ENCODE measurements at places on chromosomes 3 and 15.

DNA sequence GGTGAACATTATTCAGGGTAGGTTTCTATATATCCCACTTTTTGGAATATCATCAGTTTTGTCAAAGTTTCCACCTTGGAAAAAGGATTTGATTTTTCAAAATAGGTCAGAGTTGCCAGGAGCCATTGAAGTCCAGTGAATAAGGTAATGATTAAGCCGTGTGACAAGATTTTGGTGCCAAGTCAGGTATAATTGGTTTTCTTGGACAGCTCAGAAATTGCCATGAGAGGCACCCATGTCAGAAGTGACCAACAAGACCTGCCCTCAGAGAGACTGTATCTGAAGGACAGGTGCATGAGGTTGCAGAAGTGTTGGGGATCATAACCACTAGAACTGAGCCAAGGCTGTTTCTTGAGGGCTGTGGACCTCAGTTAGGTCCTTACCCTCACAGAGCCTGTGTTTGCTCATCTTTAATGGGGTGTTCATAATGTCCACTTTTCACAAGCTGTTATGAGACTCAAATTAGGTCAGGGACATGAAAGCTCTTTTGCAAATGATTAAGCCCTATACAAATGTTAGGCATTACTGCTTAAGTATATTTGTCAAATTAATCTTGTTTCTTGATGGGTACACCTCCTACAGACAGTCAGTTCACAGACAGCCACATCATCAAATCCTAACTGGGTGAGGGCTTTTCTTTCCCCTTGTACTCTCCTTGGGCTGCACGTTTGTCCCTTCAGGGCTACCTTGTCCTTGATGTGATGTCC is 32.3 kb downstream of the CASR start:
- no peak overlapping the region for H3K27ac ChIP-seq
- 0 out of 2 replicates have a peak, but pooled peaks cover 2% of the 10 kb centered on the region for H3K27me3 ChIP-seq
- no peaks in the 10 kb centered on the region for H3K36me3 ChIP-seq
- H3K4me3 ChIP-seq: no peak overlapping the region
- no peak for DNase-seq

DNA sequence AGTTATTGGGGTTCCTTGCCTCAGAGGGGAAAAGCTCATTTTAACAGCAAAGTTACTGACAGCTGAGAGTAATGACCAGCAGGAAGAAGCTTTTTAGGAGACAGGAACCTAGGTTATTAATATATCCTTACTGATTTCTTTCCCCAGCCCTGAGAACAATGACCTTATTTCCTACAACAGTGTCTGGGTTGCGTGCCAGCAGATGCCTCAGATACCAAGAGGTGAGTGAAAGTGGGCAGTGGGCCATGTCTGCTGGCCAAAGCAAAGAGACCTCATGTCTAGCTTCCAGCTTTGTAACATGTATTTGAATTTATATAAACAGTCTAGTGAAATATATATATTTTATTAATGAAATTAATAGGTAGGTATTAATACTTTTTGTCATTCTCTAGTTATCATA is 5.0 kb downstream of the CCNDBP1 start:
- peaks cover 51% of the 10 kb centered on the region for H3K36me3 ChIP-seq
- no peaks in the 10 kb centered on the region for H3K27me3 ChIP-seq
- H3K27ac ChIP-seq: no peak overlapping the region
- H3K4me1 ChIP-seq: peaks cover 6% of the 10 kb centered on the region
- no peak for DNase-seq

GRCh38 chr15:60026555-60026954 is 22.4 kb downstream of the FOXB1 start:
- peak; percentile 10 for DNase-seq
- no peak overlapping the region for H3K27ac ChIP-seq
- H3K4me1 ChIP-seq: no peaks in the 10 kb centered on the region
- peaks cover 11% of the 10 kb centered on the region for H3K27me3 ChIP-seq
- H3K36me3 ChIP-seq: no peaks in the 10 kb centered on the region

DNA sequence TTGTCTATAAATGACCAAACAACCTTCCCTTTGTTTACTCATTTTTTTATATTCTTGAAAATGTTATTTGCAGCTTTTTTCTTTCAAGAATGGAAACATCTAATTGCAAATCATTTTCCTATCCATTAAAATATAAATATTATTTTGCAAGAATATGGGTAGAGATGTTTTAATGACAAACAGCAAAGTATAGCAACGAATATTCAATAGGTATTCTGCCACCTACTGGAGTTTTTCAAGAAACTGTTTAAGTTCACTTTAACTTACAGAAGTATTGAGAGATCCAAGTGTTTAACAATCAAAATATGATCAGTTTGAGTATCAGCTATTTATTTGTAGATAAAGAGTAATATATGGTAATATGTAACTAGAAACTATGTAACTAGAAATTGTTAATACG is 6.9 kb upstream of the EOGT start:
- DNase-seq: peak; percentile 42
- no peak overlapping the region for H3K27ac ChIP-seq
- no peaks in the 10 kb centered on the region for H3K4me1 ChIP-seq
- peaks cover 67% of the 10 kb centered on the region for H3K36me3 ChIP-seq

DNA sequence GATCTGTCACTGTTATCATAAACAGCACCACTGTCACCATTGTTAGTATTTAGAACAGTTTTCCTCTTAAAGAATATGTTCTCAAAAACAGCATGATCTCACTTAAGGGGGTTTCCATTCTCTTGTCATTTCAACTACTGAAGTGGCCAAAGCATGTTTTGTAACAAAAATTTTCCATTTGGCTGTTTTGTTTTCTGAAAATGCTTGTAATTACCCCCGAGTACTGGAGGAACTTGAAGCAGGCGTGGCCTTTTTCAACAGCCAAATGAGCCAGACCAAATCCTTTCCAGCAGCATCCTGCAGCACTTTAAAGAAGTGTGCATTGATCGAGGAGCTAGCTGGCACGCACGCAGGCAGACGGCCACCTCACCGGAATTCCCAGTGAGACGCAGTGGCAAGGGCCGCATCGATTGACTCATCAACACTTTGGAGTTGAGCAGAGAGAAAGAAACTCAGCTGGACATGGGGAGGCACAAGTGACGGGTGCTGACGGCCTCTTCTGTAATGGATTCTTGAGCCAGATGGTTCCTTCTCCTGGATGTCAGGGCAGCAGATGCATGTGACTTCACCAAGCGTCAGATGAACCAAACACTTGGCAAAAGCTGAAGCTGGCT is 234.3 kb upstream of the IGF1R start:
- no peak overlapping the region for H3K27ac ChIP-seq
- peak; percentile 27 for DNase-seq
- H3K4me3 ChIP-seq: no peak overlapping the region
- peaks cover 5% of the 10 kb centered on the region for H3K27me3 ChIP-seq
- H3K36me3 ChIP-seq: no peaks in the 10 kb centered on the region

- no peak overlapping the region for H3K27ac ChIP-seq
- H3K27me3 ChIP-seq: no peaks in the 10 kb centered on the region
- no peak overlapping the region for H3K4me3 ChIP-seq
- DNase-seq: no peak
- H3K36me3 ChIP-seq: no peaks in the 10 kb centered on the region
- H3K4me1 ChIP-seq: peaks cover 17% of the 10 kb centered on the region
Measured at GRCh38 chr15:101113114-101114005, 138.5 kb downstream of the CHSY1 start.

- DNase-seq: no peak
- peaks cover 24% of the 10 kb centered on the region for H3K4me1 ChIP-seq
- H3K27ac ChIP-seq: no peak overlapping the region
- H3K4me3 ChIP-seq: no peak overlapping the region
- H3K36me3 ChIP-seq: peaks cover 3% of the 10 kb centered on the region
Measured at GRCh38 chr3:15265655-15266509, 59.8 kb downstream of the CAPN7 start.

GRCh38 chr15:36877294-36877693 is 223.1 kb downstream of the MEIS2 start:
- DNase-seq: no peak
- no peak overlapping the region for H3K27ac ChIP-seq
- H3K4me1 ChIP-seq: no peaks in the 10 kb centered on the region
- H3K4me3 ChIP-seq: no peak overlapping the region
- no peaks in the 10 kb centered on the region for H3K36me3 ChIP-seq
- H3K27me3 ChIP-seq: 0 out of 2 replicates have a peak, but pooled peaks cover 4% of the 10 kb centered on the region

DNA sequence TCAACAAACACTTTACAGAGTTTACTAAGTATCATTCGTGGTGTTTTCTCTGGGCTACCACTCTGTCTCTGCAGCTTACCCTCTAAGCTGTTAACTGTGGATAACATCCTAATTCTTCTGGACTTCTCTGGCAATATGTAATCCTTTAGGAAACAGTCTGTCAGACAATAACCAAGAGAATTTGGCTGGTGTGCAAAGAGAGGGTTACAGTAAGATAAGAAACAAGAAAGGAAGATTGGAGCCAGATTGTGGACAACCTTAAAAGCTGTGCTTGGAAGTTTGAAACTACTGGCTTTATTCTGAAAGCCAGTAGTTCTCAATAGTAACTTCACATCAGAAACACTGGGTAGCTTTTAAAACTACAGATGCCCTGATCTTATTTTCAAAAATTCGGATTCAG is 778 bp downstream of the ARL6 start:
- peaks cover 11% of the 10 kb centered on the region for H3K4me1 ChIP-seq
- no peaks in the 10 kb centered on the region for H3K27me3 ChIP-seq
- peak overlapping the region; percentile 66 for H3K27ac ChIP-seq
- peak; percentile 14 for DNase-seq
- peaks cover 8% of the 10 kb centered on the region for H3K36me3 ChIP-seq

DNA sequence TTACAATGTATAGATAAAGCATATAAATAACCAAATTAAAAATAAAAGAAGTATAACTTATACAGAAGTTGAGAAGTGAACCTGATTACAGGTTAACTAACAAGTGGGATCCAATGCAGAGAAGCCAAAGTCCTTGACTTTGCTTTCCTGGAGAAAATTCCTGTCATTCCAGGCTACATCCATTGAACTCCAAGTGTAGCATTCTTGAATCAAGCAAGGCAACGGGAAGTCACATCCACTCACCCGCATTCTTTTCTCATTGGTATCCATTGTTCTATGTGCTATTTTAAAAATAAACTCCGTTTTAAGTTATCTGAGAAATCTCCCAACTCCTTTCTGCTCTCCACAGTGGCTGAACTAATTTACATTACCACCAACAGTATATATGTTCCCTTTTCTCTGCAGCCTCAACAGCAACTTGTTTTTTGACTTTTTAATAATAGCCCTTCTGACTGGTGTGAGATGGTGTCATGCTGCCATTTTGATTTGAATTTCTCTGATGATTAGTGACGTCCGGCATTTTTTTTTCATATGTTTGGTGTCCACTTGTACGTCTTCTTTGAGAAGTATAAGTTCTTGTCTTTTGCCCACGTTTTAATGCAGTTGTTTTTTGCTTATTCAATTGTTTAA is 534.3 kb downstream of the ROBO1 start:
- no peaks in the 10 kb centered on the region for H3K36me3 ChIP-seq
- H3K27me3 ChIP-seq: no peaks in the 10 kb centered on the region
- H3K4me3 ChIP-seq: no peak overlapping the region
- no peak overlapping the region for H3K27ac ChIP-seq
- no peak for DNase-seq
- no peaks in the 10 kb centered on the region for H3K4me1 ChIP-seq

GRCh38 chr3:188233320-188233719 is 79.4 kb downstream of the LPP start:
- no peak overlapping the region for H3K4me3 ChIP-seq
- H3K27ac ChIP-seq: peak overlapping the region; percentile 79
- no peaks in the 10 kb centered on the region for H3K36me3 ChIP-seq
- no peaks in the 10 kb centered on the region for H3K27me3 ChIP-seq
- H3K4me1 ChIP-seq: peaks cover 22% of the 10 kb centered on the region

- DNase-seq: no peak
- H3K27me3 ChIP-seq: no peaks in the 10 kb centered on the region
- H3K27ac ChIP-seq: no peak overlapping the region
- H3K36me3 ChIP-seq: no peaks in the 10 kb centered on the region
- no peak overlapping the region for H3K4me3 ChIP-seq
Measured at GRCh38 chr3:126718561-126719445, 14.8 kb downstream of the CHCHD6 start.
